ENCODE measurements at places on chromosomes 12 and 14.

DNA sequence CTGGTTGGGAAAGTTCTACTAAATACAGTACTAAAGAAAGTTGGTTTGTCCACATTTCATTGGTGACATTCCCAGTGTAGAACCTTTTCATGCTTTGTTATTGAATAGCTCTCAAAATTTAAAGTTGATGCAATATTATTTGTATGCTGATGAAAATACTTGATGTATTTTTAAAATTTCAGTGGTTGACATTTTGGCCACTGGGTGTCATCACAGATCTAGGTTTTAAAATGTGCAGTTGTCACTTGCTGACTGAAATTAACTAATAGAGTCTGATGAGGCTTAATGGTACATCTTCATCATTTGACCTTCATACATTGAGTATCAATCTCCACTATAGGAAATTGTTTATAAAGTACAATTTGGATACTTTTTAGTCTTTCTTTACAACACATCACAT is 37.1 kb downstream of the CMAS start:
- peak; percentile 35 for DNase-seq

DNA sequence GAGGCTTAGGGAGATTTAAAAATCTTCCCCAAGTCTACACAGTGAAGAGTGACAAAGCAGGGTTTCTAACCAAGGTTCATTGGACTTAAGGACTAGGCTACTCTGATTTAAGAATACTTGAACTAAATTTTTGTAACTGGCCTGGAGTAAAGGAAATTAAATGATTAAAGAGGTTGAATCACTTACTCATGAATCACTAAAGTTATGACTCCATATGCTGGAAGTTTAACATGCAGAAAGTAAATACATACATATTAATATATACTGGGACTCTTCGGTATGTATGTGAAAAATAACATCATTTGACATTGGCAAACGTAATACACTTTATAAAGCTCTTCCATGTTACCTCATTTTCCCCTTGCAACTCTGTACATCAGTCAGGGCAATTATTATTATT is 322.9 kb downstream of the KCNH5 start:
- DNase-seq, result peak; percentile 15

DNA sequence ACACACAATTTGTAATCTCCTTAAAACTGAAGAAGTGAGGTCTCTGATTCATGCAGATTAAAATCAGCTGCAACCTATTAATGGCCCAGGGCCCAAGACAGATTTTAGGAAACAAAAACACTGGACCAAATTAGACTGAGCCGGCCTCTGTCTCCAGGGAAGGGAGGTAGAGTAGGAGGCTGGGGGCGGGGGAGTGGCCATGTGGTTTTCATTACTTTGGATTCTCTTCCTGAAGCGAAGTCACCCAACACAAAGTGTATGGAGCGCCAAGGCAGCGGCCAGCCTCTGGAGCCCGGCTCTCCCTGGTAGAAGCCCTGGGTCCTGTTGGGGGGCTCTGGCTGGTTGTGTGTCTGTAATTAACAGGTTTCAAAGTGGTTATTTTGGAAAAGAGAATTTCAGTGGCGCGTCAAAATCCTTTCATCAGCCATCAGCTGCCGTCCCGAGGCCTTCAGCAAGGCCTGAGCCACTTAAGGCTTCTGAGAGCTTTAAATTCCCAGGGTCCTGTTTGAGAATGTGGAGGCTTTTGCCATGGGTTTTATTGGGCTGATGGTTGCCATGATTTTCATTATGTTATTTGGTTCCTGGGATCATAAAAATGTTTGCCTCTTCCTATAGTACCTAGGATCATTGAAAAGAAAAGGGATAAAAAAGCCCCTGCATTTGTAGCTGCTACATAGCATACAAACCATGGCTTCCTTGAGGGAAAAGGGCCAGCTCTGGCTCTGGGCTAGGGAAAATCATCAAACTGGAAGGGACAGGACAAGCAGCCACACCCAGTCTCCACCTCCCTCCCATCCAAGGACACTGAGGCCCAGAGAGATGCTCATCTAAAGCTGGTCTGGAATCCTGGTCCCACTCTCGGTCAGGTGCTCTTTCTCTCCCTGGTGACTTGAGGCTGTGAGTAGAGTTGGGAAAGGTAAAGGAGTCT is 282.4 kb downstream of the ZFP36L1 start:
- peak; percentile 69 for DNase-seq

DNA sequence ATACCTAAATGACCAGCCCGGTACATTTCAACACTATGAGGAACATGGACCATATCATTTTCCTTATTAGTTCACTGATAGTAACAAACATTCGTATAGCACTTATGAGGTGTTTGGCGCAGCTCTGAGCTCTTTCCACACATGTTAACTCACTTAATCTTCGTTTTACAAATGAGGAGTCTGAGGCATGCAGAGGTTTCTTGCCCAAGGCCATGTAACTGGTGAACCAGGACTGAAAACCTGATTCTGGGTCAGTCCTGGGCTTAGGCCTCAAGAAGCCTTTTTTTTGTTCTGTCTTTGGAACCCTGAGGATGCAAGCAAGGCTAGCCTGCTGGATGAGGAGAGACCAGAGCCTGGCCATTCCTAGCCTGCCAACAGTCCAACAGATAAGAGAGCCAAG is 55.0 kb downstream of the C14orf132 start:
- no peak for DNase-seq

GRCh38 chr12:32134101-32134888 is 27.6 kb downstream of the BICD1 start:
- DNase-seq, result peak; percentile 83

DNA sequence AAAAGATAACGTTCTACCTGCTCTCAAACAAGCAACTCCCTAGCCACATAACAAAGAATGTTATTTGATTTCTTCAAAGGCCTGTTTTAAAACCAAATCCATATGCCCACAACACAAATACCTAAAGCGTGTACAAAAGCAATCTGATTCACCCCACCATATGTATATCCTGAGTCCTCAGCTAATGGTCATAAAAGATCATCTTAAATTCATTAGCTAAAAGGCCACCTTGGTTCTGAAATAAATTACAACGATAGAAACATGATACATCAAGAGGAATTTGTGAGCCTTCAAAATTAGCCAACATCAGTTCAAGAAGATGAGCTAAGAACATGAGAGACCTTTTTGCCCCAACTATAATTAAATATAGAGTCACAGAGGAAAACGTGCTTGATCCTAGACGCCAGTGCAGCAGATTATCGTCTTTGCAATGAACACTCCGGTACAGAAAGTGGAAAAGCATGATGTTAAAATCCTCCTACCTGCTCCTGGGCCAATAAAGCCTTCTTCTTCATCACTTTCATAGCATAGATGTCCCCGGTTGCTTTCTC is 20.0 kb downstream of the CIT start:
- no peak for DNase-seq

DNA sequence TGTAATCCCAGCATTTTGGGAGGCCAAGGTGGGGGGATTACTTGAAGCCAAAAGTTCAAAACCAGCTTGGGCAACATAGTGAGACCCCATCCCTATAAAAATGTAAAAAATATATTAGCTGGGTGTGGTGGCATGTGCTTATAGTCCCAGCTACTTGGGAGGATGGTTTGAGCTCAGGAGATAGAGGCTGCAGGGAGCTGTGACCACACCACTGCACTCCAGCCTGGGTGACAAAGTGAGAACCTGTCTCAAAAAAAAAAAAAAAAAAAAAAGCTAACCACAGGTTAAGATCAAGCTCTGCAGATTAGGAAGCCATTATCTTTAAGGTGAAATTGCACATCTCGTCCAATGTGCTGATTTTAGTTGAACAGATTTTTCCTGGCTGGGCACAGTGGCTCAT is 23.7 kb upstream of the CERS5 start:
- DNase-seq, result no peak

DNA sequence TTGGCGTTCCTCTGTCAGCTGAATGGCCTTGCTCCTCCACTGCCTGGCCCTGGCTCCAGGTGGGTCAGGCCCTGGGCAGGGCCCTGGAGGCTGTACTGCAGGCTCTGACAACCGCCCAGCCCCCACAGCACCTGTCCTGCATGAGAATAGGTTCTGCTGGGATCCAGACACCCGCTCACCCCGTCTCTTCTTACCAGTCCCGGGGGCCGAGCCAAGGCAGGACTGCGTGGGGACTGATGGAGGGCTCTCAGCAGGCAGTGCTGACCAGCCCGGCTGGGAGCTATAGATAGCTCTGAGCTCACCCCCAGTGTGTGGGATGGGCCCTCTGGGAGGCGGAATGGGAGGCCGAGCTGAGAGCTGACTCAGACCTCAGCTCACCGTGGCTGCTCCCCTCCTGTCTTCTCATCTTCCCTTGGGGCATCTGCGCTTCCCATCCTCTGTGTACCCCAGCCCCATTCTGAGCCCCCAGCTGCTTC is 39.6 kb downstream of the TEAD4 start:
- peak; percentile 88 for DNase-seq

GRCh38 chr12:118023301-118023860 is 6.9 kb downstream of the RFC5 start:
- no peak for DNase-seq

DNA sequence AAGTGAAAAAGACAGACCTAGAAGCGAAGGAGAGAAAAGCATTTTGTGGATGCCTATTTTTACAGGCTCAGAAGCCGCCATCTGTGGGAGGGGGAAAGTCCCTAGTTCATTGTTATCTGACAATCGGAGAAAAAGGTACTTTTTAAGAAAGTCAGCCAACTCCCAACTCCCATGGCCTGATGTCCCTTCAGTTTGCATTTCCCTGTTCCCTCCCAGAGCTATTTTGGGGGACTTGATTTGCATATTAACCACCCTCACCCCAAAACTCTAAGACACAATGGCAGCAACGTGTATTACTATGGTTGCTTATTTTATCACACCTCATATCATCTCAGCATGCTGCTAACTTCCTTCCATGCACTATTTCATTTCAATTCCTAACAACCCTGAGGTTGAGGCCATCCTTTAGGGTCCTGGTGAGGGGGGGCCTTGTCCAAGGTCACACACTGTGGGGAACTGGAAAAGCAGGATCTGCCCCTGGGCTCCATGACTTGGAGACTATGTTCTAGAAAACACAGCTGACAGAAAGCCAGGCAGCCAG is 18.7 kb downstream of the HVCN1 start:
- DNase-seq, result no peak

DNA sequence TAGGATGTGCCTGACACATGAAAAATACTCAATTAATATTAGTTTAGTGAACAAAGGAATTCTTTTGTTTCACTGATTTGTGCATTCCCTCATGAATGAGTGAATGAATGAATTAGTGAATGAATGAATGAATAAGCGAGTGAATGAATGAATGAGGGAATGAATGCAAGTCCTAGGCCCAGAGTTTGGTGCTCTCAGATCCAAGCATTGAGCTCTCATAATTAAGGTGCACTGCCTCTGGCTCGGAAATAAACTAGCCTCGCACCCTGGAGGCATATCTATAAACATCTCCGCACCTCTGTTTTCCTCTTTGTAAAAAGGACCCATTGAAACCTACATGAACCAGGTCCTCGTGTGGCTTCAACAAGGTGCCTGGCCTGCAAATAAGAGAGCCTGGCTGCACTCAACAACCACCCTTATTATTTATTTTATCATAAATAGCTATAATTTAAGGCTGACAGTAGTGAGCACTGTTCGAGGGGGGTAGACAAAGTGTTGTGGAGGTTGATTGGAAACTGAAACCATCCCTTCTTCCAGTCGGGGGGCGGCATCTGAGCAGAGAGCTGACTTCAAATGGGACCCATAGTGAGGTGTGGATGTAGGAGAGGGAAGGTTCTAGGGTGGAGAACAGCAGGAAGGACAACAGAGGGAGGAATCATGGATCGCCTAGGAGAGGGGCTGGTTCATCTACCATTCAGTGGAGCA is 316.8 kb downstream of the BCL11B start:
- DNase-seq, result no peak

DNA sequence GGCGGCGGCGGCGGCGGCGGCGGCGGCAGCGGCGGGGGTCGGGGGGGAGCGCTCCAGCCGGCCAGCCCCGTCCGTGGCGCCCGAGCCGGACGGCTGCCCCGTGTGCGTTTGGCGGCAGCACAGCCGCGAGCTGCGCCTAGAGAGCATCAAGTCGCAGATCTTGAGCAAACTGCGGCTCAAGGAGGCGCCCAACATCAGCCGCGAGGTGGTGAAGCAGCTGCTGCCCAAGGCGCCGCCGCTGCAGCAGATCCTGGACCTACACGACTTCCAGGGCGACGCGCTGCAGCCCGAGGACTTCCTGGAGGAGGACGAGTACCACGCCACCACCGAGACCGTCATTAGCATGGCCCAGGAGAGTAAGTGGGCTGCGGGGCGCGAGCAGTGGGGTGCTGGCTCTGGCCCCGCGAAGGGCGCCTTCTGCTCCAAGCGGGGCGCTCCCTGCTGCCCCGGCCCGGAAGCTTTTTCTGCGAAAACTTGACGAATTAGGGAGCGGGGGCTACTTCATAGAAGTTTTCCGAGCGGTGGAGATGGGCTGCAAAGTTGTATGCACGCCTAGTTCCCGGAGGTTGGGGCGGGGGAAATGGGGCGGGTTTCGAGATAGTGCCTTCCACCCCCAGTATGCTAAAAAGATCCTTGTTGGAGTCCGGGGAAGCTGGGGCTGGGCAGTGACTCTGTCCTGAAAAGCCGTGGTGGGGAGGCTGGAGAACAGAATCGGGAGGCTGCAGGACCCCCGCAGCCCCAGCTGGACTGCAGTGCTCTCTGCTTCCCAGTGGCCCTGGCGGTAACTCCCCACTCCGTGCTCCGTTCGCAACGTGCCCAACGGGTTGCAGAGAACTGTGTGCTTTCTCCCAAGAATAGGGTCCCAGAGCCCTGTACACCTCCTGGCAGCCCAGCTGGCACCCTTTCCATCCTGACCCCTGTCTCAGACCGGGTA is 751 bp downstream of the GDF11 start:
- DNase-seq, result peak; percentile 68

- DNase-seq, result no peak
Observed at GRCh38 chr14:99812096-99812750, 19.0 kb downstream of the EML1 start.

DNA sequence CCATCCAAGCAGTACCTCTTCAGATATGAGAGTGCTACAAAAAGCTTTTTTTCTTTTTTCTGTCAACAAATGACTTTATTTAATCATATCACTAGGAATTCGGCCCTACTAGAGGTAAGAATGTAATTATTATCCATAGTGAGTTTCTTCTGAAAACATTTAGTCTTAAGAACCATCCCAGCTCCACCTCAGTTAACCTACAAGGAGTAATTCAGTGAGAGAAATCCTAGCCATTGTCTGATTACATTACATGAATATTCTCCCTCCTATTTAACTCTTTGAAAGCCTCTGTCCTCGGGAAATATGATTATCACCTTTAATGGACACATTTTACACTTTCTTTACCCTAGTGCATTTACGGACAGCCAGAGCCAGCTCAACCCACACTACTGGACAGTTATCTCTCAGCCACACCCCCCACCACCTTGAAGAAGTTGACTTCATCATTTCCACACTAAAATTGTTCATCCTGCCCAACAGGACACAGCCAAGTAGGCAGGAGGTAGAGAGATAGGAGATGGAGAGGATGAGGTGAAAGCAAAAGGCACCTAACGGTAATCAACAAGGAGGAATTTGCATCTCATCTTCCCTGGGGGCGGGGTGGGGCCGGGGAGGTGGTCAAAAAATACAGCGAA is 1.3 kb downstream of the PPFIA2 start:
- DNase-seq, result no peak

GRCh38 chr12:16347391-16348298 is at the start of gene MGST1:
Gene MGST1 (plus strand): TSS chr12:16347645. CDS start chr12:16354253, 6,608 bp downstream.
- DNase-seq, result peak; percentile 59

All from IMR-90 (cell line).